ENCODE measurements at places on chromosomes 2 and 18.
A peak's percentile ranks its signal among the peaks of the same experiment; 100 is the strongest.

- DNase-seq = no peak
Observed at GRCh38 chr2:176173567-176174381, 14.7 kb upstream of the HOXD1 start.

DNA sequence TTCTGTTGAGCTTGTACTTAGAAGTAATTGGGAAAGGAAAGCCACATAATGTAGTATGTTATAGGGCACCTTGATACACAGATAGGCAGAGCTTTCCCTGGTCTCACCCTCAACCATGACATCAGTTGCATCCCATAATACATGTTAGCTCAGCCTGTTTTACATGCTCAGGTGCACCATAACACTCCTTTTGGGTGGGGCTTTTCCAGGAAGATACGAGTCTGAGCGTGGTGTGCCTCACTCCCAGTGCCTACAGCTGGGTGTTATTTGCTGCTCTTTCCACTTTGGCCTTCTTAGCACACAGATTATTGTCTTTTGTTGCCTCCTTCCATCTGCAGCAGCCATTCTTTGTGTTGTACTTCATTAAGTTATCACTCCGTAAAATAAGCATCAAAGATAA is 11.9 kb downstream of the TTC39C start:
- no peak for DNase-seq

DNA sequence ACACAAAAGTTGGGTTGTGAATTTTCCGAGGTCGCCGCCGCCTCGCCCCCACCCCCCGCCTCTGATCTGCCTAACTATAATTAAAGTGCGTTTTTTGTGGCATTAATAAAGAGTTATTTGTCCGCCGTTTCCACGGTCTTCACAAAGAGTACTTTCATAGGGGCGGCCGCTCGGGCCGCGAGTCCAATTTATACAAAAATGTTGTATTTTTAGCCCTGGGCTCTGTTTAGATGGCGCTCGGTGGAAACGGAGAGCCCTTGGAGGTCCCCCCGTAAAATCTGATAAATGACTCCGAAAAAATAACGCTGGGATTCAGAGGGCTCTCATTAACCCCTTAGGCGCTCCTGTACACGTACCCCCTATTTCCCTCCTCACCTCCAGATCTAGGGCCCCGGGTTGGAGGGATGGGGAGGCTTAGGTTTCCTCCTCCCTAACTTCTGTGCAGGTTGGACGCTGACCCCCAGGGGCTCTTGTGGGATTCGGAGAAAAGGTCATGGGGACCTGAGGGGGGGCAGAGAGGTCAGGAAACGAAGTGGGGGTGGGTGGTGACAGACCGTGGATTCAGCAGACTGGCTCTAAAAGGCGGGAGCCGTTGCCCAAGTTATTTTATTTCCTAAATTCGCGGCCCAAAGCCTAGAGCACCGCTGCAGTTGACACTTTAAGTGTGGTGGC is 1.9 kb downstream of the CYP26B1 start:
- peak; percentile 42 for DNase-seq

GRCh38 chr18:3051718-3052410 is 38.9 kb upstream of the LPIN2 start:
- DNase-seq = no peak

- DNase-seq = peak; percentile 37
Observed at GRCh38 chr2:197356136-197356535, 45.6 kb upstream of the ANKRD44 start.

DNA sequence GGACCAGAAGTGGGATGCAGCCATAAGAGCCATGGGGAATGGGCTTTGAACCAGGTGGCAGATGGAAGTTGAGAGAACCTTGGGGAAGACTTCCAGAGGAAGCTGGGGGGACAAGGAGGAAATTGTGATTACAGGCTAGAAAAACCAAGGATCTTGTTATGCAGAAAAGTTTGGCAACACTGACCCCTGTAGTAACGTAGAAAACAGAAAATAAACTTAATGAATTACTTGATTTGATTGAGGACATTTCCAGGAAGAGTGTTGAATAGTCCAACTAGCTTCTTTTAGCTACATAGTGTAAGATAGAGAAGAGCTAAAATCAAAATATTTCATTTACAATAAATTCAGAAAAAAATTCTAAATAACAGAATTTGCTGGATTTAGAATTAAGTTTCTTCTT is 91.9 kb upstream of the GPC1 start:
- DNase-seq = no peak

DNA sequence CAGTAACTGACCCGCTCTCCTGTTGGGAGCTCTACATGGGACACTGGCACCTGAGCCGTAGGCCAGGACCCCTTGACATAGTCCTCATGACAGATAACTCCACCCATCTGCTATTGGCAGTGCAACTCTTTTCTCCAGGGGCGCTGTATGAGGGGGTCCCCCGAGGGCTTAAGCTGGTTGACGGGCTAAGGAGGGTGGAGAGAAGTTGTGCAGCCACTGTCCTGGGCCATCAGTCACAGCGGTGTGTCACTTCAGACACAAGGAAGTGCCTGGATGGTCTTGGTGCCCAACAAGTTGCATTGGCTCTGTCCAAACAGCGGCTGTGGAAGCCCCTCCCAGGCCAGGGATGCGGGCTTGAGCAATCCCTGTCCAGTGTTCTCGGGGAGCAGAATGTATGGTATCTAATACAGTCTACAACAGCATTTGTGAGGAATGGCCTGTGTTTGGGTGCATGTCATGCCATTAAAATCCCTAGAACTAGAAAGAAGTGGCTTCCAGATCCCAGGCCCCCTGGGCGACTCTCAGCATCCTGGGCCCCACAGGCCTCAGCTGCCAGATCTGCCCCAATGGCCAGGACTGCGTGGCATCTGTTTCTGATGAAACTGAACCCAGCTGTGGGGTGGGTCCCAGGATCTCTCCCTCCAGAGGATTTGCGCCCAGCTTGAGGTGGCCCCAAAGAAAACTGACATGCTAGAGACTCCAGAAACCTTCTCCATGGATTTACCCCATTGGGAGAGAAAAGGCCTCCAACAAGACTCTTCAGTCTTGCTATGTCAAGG is 23.3 kb downstream of the TTC32 start:
- no peak for DNase-seq

GRCh38 chr2:165462443-165462842 is 7.1 kb upstream of the CSRNP3 start:
- DNase-seq = no peak

DNA sequence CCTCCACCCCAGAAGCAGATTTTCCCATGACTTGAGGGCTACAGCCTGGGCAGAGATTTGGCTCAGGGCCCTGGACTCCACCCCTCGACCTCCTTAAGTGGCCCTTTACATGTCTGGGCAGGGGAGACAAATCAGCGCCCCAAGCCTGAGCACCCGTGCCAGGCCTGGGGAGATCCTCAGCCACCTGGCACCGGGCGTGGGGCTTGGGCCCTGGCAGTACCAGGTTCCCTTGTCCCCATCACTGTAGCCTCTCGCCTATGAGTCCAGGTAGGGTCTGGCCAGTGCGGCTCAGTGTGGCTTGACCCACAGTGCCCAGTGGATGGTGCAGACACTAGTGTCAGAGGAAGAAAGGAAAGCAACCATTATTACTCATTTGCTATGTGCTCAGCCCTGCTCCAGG is 22.0 kb upstream of the DNMT3A start:
- no peak for DNase-seq

GRCh38 chr2:147170932-147171331 is 673.9 kb upstream of the ACVR2A start:
- DNase-seq = no peak

GRCh38 chr2:109168716-109169115 is 39.7 kb downstream of the SH3RF3 start:
- DNase-seq = no peak

- no peak for DNase-seq
Observed at GRCh38 chr2:179882851-179883806, 21.7 kb upstream of the ZNF385B start.

DNA sequence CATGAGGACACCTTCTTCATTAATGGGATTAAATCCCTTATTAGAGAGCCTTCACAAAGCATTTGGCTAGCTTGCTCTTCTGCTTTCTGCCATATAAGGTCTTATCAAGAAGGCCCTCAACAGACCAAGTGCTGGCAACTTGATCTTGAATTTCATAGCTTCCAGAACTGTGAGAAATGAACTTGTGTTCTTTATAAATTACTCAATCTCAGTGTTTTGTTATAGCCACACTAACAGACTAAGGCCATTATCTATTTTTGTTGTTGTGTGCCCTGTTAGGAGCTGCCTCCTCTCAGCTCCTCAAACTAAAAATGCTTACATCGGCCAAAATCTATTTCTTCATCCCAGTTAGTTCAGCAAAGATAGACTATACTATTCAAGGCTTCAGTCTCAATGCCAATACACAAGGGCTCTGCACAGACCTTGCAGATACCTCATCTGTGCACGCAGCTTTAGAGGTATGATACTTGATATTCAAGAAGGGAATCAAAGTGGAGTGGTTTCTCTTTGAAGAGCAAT is 182.9 kb downstream of the GPD2 start:
- DNase-seq = no peak

DNA sequence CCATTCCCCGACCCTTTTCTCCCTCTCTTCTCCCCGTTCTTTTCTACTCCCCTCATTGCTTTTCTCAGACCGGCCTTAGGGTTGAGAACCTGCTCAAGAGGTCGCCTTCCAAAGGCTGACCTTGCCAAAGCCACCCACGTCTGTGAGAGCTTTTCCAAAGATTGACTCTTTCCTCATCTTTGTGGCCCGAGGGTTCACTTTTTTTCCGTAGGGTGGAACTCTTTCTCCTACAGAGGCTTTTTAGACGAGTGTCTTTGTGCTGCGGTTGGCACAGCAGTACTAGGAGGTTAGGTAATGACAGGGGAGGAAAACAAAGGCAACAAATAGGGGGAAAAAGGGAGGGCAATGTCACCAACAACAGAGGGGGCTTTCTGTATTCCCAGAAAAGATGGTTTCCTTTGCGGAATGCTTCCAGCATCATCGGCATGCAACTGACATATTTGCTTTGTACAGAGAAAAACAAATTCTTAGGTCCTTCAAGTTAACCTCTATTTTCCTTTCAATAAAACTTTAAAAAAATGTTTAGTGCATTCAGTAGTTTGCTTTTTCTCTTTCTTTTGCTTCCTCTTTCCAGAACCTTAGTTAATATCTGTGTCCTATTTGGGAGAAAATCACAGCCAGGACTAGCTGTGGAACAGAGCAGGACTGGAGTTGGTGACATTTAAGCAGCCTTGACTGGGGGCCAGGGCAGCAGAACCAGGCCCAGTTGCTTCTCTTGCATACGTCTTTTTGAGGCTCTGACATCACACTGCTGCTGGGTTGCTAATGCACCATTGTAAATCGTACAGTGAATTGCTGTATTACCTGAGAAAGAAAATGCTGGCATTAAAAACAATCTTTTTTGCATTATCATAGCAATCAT is 188.1 kb upstream of the FANCL start:
- DNase-seq = peak; percentile 7

DNA sequence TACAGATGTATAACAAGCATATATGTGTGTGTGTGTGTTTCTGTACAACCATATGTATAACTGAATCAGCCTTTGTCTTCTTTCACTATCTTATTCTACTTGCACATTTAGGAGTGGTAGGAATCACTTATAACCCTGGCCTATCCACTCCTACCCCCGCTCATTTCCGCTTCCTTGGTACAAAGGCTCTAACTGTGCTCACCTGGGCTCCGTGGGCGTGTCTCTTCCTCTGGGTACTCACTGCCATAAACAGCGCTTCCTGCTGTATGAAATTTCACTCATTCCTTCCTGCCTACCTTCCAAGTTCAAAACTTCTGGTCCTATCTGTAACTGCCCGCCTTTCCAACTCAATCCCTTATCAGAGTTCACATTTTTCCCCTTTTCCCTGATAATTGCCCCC is 815.5 kb downstream of the EPHA4 start:
- no peak for DNase-seq

GRCh38 chr18:62788111-62788510 is 72.8 kb downstream of the PHLPP1 start:
- DNase-seq = no peak

GRCh38 chr2:123045713-123046112 is 979.4 kb upstream of the CNTNAP5 start:
- DNase-seq = no peak

DNA sequence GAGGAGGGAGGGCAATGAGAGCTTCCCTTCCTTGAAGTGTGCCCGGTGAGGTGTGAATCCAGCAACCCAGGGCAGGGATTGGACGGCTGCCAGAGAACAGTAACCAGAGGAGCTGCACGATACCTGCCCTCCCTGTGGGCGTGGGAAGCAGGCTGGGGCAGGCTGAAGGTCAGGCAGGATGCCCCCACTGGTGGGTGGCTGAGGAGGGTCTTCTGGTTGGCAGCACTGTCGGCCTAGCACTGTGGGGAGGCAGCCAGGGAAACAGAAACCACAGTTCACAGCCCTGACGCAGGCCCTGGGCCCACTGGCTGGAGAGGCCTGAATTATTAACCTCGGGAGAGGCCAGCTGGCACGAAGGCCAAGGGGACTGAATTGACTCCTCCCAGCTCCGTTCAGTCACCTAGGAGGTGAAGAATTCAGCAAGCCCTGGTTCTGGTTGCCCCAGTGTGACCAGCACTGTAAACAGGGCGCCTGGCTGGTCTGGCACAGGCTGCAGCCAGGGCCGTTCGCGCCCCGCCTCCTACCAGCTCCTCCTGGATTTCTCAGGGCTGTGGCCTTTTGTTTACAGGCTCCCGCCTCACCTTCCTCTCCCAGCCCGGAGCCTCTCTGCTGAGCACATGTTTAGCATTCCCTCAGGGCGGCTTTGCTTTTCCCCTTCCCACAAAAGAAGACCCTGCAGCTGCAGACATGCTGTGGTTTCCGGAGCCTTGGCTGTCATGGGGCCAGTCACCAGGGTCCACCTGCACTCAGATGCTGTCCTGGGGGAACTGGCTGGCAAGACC is 97.8 kb downstream of the B3GNT2 start:
- no peak for DNase-seq

Measured in GM23248 (cell line).